Activated CD8-positive, alpha-beta memory T cell treated with anti-CD3 and anti-CD28 coated beads, Interleukin-2, amount 10 ng/mL, durations not matched to agents 7 days and 5 days (primary cell): ENCODE measurements at places on chromosomes 16 and 17.

DNA sequence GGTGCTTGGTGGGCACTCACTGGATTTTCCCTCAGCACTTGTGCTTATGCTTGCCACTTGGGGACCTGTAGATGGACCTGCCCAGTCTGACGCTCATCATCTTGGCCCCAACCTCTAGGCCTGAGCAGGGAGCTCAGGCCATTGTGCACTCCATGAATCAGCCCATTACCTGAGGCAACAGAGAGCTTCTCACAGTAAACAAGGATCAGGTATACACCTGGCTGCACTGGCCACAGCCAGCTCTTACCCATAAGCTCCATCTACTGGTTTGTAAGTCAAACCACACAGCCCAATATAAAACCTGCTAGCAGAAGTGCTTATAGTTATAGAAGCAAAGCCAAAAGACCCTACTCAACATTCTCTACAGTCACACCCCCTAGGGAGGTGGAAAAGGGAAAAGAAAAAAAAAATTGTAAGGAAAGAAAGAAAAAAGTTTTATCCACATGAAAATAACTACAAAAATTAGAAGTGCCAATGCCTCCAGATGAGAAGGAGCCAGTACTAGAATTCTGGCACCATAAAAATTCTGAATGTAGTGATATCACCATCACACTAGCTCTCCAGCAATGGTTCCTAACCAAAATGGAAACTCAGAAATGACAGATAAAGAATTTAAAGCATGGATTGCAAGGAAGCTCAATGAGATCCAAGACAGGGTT, 87.8 kb upstream of the CDH5 start:
- DNase-seq, result peak; percentile 11

DNA sequence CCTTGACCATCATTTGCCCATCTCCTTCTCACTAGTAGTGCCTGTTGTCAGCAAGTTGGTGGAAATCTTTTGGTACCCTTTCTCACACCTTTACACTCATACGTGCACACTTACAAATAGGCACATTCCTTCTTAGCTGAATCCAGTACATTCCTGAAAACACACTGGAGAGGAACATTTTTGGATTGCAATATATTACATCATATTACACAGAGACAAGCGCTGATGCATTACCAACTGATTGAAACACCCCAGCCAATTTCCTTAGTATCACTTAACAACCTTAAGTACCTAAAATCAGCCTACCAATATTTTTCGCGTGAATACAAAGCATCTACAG, 64.1 kb downstream of the PLCG2 start:
- no peak for DNase-seq

DNA sequence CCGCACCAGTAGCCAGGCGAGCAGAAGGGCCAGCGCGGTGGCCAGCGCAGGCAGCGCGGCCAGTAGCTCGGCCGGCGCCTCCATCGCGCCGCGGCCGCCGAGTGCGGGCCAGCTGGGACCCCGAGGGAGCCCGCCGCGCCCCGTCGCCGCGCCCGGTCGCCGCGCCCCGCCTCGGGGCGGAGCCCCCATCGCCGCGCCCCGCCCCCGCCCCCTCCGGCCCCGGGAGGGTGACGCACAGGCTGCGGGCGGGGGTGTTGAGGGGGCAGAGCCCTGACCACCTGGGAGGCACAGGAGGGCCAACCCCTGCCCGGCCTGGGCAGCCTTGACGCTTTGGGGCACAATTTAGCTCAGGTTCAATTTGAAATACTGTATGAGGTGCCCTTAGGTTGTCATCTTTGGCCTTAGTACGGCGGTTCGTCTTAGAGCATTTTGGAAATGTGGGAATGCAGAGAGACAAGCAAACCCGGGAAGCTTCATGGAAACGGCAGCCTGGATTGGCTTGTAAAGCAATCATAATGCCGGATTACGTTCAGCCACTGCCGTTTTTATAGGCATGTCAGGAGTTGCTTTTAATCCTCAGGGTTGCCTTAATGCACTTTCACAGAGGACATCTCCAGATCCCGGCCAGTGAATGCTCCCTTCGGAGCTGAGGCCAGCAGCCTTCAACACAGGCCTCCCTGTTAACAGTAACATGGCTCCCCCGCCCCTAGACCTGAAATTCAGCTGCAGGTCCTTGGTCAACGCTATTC, at the start of gene MXRA7:
Gene MXRA7 (minus strand): TSS at position 103 of the 749 bp plus-strand sequence. CDS start 19 bp downstream, at position 84.
- peak; percentile 71 for DNase-seq

GRCh38 chr16:79658301-79659033, 57.9 kb upstream of the MAF start:
- DNase-seq, result no peak

DNA sequence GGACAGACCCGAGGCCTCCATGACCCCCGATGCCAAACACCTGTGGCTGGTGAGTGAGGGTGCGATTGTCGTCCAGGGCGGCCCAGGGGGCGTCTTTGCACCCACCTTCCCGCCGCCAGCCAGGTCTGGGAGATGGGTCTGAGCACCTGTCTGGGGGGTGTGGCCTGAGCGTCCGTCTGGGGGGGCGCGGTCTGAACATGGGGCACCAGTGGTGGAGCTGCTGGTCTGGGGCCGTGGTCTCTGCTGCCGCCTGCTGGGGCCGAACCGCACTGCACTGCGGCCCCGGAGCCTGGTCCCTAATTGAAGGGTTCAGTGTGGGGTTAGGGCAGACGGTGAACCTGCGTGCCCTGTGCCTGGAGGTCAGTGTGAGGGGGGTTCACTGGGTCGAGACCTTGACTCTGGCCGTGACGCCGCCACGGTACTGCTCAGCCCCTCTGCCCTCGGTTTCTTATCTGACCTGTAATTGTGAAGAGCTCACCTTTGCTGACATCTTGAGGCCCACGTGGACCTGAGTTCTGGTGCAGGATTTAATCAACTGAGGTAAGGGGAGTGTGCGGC, 12.6 kb upstream of the TCF25 start:
- peak; percentile 83 for DNase-seq
